Stimulated activated CD8-positive, alpha-beta memory T cell treated with anti-CD3 and anti-CD28 coated beads, Interleukin-2, amount 100 ng/mL, for 48 hours (primary cell): ENCODE measurements at places on chromosomes 4 and X.

GRCh38 chr4:182642831-182643230 lies 274.4 kb downstream of the DCTD start:
- no peak for DNase-seq

GRCh38 chr4:87811977-87812376 lies 12.6 kb downstream of the IBSP start:
- DNase-seq: no peak

- DNase-seq: no peak
These were observed 6.3 kb upstream of the HAUS3 start for GRCh38 chr4:2248044-2248780.

DNA sequence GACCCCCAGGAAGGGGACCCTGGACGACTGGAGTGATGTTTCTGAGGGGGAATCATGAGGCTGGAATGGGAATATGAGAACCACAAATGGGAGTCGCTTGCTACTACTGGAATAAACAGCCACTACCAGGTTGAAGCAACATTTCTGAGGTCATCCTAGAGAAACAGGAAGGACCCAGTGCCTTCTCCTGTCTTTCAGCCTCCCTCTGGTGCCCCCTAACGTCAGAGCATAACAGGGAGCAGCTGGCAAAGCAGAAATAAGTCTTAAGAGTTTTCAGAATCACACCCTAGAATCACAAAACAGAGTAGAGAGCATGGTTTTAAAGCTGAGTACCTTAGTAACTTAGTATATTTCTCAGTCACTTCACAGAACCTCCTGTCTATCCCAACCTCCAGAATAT lies 347.8 kb upstream of the PITX2 start:
- no peak for DNase-seq

DNA sequence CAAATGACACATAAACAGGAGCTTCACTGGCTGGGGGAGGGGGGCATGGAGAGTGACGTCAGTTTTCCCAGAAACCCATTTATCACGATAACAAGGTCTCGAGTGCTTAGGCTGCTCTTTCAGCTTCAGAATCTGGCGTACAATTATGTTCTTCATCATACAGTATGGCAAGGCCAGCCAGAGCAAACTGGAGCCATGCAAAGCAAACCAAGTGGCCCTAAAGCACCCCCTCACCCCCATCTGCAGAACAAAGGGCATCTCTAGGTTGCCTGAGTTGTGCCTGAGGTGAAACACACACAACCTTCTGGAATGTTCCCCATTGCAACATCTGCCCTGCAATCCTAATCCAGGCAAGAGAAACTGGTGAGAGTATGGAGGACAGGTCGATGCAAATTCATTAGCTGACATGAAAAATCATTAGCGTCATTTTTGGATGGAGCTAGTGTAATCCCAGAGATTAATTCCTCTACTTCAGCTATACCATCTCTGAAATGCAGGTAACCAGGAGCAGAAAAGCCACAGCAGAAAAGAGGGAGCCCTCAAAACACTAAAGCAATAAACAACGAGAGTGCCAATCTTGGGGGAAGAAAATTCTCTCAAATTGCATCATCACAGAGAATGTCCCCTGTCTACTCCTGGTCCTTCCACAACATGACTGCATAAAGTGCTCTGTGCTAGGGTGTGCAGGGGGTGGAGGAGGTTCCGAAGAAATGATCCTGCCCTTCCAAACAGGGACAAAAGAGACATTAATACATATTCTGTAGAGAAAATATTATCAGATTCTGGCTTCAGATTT lies 1.8 kb downstream of the SEPTIN6 start:
- DNase-seq: peak; percentile 57

GRCh38 chr4:124206779-124207605 lies 505.5 kb downstream of the ANKRD50 start:
- no peak for DNase-seq

- DNase-seq: no peak
These were observed 22.0 kb downstream of the DNAAF6 start for GRCh38 chrX:107228486-107228819.

- no peak for DNase-seq
These were observed 22.7 kb downstream of the POU4F2 start for GRCh38 chr4:146661367-146661766.

DNA sequence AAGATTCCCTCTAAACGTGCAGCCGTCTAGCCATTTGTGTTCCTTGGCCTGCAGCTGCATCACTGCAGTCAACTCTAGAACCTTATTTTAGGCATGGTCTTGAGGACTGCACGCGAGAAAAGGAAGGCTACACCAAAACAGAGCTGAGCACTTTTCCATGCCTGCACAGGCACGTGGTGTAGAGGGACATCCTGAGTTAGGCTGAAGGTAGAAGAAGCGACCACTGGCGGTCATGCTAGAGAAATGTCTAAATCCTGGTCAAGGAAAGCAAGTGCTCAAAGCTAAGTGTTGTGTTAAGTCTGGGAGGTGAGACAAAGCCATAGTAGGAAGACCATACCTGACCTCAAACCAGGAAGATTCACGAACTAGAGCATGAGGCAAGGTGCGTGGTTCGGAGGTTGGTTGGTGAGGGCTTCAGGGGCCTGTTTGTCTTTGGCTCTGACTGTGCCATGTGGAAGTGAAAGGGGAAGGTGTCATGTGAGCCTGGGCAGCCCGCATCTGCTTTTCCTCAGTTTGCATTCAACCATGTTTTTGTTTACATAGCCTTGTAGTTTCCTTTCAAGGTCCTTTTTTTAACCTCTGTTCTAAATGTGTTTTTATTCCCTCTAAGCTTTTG lies 203.8 kb downstream of the AASDH start:
- DNase-seq: no peak

DNA sequence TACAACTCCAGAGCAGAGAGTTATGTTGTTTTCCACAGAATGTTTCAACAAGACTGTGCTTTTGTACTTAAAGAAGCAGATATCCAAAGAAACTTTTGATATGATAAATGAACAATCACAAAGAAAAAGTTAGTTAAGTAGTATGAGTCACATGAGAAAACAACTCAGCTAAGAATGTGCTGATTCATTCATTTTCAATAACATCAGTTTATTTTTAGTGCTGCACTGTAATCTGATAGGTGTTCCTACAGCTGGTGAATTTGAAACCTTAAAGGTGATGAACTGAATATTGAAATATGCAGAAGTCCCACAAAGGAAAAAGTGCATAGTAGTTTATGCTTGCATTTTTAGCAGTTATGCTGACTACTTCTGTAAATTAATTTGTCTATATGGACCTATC lies 180.3 kb upstream of the TENM3 start:
- DNase-seq: no peak

DNA sequence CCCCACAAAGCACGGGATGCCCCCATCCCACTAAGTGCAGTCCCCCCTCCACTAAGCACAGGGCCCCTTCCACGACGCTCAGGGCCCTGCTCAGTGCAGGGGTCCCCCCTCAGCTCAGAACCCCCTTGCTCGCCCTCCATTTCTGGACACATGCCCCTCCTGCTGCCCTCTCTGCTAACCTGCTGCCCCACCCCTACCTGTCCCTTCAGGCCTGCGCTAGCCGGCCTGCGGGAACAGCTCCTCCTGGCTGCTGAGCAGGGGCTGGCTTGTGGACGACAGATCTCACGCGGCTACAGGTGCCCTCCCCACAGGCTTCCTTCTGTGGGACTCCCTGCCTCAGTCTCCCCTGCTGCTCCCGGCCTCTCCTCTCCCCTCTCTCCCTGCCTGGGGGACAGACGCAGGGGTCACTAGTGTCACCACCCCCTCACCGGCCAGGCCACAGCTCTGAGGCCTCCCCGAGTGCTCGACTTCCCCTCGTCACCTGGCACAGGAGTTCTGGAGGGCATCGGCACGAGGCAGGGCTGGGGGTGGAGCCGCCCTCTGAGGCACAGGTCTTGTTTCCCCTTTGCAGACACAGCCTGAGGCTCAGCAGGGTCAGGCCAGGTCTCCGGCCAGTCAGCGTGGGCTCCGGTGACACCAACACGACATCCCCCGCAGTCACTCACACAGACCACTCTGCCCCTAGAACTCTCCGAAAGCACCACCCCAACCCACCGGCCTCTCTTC lies 21.6 kb downstream of the GAK start:
- DNase-seq: no peak

- no peak for DNase-seq
These were observed 30.6 kb downstream of the WWC2 start for GRCh38 chr4:183129675-183130074.

DNA sequence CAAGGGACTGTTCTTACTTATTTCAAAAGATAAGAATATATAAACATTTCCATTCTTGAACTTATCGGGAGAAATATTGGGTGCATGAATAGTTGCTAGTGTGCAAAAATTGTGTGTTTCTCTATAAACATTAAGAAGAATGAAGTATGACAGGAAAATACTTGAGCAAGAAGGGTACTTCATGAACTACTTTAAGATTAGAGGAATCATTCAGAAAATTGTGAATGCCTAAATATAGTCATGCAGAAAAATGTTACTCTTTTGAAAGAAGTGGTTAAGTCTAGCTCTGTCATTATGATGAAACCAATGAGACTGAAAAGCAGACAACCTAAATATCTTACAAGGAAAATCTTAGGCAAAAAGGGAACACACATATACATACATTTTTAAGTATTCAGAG lies 207.8 kb upstream of the PCDH18 start:
- no peak for DNase-seq
